ENCODE measurements at places on chromosomes 11 and 22.

DNA sequence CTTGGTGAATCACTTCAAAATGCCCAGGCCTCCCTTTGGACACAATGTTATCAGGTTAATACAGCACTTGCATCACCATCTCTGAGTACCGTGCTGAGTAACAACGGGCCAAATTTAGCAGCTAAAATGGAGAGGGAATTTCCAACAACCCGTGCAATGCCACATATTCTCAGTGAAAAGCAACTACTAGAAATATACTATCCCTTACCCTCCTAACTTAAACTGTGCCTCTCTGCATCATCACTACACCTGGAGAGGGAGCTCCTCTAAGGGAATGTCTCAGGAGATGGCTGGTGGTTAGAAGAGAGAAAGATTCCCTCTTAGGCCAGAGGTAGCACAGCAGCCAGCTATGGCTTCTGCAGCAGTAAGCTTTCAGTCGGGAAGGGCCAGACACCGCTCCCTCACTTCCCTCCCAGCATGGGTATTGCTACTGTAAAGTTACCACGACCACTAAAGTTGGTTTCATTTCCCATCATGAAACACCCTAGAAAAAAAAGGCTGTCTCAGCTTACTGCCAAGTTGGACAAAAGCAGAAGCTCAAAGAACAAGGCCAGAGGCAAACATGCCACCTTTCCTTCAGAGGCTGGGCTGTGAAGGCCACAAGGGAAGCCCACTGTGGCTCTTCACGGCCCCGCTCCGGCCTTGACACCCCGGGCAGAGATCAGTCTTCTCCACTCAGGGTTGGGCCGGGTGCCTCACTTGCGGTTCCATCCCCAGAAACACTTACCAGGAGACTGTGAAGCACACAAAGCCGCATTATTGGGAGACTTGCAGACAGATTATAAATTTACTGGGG lies 3.9 kb downstream of the MAML2 start:
- DNase-seq: no peak

DNA sequence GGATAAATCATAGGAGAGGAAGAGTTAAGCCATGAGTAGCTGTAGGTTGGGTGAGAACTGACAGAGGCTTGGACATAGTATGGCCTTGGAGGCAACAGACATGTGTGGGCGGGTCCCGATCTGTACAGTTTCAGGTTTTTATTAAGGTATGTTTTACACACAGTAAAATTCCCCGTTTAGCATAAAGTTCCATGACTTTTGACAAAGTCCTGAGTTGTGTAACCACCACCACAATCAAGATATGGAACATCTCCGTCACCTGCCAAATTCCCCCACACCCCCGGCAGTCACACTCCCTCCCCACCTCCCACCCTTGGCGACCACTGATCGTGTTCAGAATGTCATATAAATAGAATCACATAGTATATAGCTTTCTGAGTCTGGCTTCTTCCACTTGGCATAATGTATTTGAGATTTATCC lies 68.1 kb downstream of the GRIK4 start:
- no peak for DNase-seq

DNA sequence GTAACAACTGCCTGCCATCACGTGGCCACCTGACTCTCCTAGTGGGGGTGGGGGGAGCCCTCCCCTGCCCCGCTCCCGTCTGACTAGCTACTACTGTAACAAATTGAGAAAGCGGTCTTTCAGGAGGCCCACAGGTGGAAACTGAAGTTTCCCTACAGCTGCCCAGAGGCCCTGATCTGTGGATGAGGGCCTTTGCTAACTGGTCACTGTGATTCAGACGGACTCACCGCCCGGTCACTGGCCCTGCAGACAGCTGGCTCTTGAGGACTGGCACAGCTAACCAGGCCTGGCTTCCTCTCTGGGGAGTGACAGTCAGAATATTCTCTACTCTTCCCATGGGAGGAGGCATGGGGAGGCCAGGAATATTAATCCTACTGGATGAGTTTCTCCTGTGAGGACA lies 116.8 kb downstream of the ARHGAP8 start:
- DNase-seq: no peak

- no peak for DNase-seq
These were observed 258.6 kb downstream of the METTL15 start for GRCh38 chr11:28366549-28367346.

DNA sequence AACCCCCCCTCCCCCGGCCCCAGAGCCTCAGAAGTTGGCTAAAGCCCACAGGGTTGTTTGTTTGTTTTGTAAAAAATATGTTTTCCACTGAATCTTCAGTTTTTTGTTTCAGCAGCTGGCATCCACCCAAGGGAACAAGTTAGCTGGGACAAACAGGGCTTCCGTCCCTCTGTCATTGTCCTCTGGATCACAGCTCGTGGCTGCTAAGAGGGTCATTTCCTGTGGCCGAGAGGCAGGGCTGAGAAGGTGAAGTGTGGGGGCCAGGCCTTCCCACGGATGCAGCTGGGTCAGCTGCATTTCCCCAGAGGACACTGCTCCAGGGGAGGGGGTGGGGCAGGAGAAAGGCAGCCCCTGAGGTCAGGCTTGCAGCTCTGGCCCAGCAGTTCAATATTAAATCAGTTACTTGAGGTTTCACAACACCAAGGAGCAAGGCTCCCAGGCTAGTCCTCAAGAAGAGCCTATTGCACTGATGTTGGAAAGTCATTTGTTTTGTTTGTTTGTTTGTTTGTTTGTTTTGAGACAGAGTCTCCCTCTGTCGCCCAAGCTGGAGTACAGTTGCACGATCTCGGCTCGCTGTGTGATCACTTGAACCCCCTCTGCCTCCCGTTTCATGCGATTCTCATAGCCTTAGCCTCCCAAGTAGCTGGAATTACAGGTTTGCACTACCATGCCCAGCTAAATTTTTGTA lies 34.4 kb upstream of the SMTN start:
- DNase-seq: no peak

DNA sequence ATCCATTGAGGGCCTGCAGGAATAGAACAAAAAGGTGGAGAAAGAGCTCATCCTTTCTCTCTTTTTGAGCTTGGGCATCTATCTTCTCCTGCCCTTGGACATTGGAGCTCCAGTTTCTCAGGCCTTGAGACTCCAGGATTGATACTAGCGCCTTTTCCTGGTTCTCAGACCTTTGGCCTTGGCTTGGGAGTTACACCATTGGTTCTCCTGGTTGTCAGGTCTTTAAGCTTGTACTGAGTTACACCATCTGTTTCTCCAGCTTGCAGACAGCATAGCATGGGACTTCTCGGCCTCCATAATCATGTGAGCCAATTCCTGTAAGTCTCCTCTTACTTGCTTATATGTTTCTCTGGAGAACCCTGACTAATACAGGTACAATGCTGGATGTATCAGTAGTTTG lies 72.6 kb downstream of the GRK3 start:
- DNase-seq: no peak

DNA sequence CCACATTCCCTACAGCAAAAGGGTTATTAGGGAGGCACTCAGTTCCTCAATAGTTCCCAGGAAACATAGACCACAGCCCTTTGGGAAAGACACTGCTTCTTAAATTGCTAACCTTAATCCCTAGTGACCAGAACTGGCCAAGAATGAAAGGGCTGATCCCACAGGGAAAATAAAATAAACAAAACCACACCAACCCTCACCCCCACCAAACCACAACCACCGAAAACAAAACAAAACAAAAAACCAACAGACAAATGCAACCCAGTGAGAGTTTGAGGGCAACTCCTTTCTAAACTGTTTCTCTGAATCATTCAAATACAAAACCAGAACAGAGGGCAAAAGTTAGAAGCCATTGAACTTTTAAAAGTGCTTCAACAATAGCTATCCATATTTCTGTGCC lies 57.2 kb downstream of the NAV2 start:
- DNase-seq: no peak

DNA sequence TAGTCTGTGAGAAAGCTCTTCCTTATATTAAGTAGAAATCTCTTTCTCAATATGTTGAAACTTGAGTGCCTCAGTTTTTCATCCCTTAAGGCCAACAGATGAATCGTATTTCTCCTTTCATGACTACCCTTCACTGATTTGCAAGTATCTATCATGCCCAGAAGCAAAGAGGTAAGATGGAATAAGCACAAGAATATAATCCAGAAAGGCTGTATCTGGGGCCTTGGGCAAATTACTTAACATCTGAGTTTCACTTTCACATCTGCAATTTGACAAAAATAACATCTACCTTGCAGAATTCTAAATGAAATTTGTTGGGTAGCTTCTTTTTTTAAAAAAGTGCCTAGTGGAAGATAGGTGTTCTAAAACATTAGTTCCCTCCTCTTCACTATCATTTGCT lies 552.4 kb upstream of the ANO5 start:
- no peak for DNase-seq

GRCh38 chr22:28283068-28283654 lies 364.1 kb upstream of the PITPNB start:
- no peak for DNase-seq

- no peak for DNase-seq
These were observed at the start of gene ACR for GRCh38 chr22:50737728-50738648. ACR (plus strand) TSS chr22:50738204; CDS start chr22:50738236, 32 bp downstream.

GRCh38 chr11:76695133-76695532 lies 24.6 kb upstream of the LRRC32 start:
- DNase-seq: no peak

DNA sequence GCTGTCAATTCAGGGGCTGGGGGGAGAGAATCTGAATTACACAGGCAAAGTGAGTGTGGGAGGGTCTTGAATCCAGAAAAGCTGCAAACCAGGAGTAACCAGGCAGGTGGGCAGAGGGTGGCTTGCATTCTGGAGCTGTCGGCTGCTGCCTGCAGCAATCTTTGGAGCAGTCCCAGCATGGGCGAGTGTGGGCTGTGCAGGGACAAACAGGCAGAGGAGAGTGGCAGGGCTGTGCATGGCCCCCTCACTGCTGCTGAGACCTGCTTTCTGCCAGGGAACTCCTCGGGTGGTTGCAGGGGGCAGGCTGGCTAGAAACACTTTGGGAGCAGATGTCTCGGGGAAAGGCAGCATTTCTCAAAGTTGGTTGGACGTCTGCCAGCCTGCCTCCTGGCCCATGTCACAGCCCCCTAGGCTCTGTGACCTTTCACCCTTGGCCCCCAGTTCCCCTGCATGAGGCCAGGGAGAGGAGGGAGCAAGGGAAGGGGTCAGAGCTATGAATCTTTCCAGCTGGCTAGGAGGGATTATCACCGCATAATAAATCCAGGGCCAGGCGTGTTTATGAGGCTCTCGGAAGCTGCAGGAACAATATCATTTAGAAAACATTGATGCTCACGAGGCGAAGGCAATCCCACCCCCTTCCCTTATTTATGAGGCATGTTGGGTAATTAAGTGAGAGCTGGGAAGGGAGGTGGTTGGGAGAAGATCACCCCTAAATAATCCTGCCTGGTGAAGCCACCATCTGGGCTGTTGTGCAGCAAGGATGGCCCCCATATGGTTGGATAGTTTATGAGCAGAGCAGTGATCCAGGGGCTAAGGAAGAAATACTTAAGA lies 212.3 kb upstream of the NCAM1 start:
- no peak for DNase-seq

DNA sequence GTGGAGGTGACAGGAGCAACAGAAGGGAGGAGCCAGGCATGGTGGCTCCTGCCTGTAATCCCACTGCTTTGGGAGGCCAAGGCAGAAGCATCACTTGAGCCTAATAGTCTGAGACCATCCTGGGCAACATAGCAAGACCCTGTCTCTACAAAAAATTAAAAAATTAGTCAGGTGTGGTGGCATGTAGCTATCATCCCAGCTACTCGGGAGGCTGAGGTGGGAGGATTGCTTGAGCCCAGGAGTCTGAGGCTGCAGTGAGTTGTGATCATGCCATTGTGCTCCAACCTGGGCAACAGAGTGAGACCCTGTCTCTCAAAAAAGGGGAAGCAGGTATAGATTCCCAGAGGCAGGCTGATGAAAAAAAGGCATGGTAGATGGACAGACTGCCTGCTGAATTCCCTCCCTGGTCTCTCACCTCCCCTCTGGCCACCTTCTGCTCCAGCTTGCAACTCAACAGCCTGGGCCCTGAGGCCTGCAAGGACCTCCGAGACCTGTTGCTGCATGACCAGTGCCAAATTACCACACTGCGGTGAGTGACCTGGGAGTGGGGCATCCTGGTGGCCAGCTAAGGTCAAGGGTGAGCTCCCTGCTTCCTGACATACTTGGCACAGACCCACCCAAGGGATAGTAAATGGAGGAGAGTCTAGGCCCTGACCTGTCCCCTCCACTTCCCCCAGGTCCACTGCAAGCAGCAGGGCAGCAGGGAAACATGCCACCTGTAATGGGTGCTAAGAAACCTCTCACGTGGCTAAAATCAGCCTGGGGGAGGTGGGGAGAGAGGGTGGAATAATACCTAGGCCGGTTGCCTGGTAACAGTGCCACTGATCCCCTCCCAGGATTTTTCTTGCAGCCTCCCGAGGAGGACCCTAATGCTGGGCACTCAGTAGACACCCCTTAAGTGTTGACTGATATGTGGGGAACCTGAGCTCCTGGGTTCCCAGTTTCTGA lies 4.3 kb upstream of the NHERF4 start:
- no peak for DNase-seq

DNA sequence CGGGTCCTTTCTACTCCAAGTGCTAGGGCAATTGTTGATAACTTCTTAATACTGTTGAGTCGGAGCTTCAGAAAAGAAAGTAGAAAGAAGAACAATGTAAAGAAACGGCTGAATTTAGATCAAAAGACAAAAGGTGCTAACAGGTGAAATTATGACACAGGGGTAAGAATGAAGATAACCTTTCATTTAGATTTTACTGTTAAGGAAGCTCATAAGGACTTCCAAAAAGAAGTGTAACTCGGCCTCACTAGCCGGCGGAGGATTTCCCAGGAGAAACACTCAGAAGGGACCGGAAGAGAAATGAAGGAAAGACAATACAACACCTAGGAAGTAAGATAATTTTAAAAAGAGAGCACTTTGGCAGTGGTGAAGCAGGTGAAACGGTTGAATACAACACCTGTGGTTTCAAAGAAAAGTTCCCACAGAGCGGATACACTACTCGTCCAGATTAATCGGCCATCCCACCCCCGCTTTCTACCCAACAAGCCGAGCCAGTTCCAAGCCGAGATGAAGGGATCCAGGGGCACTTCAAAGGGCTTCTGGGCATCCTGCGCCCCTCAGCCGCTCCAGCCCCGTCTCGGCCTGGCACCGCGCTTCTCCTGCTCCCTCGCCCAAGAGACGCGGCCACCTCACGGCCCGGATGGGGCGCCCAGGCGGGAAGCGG lies 737 bp downstream of the PPP2R1B start:
- no peak for DNase-seq

DNA sequence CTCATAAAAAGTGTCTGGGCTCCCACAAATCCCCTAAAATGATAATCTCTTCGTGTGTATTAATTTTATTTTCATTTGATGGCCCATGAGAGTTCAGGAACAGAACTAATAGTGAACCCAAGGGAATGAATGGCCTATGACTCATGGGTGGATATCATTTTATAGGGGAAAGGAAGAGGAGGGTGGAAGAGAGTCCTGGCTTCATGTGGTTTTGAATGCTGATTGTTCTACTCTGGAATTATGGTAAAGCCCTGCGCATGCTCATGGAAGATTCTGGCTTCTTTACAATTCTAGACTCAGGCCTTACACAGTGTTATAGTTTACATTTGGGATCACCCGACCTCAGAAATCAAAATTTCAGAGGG lies 35.2 kb downstream of the MAML2 start:
- no peak for DNase-seq

DNA sequence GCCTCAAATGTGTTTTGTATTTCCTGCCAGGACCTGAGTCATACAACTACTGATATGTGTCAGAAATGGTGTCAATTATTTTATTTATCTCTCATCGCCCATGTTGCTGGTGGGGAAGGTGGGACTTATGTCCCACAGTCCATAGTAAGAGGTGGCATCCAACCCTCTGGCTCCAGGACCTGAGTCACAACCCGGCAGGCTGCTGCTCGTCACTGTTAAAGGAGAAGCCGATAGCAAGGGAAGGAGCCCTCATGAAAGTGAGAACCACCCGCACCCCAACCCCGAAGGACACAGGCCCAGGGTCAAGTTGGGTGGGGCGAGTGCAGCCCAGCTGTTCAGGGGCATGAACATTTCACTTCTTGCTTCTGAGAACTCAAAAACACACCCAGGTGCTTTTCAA lies 33.1 kb upstream of the TP53I11 start:
- no peak for DNase-seq

All from esophagus squamous epithelium (tissue), 5 donors.